ENCODE measurements at places on chromosomes 13 and 19.

DNA sequence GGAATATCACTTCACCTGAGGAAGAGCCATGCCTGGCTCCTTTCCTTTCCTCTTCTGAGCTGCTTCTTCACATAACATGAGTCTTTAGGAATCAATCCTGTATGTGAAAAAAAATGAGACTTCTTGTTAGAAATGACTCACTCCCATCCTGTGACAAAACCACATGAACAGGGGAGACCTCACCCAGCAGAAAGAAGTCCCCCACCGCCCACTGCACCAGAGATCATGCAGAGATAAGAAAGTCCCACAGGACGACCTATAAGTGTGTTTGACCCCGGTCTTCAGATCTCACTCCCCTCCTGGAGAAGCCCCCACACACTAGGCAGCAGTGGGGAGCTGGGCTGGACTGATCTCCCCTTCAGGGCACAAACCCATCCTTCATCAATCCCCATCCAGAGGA, 7.8 kb downstream of the ZNF600 start:
- DNase-seq, result peak; percentile 8

GRCh38 chr13:74194846-74195245, 60.6 kb upstream of the KLF12 start:
- DNase-seq, result no peak

DNA sequence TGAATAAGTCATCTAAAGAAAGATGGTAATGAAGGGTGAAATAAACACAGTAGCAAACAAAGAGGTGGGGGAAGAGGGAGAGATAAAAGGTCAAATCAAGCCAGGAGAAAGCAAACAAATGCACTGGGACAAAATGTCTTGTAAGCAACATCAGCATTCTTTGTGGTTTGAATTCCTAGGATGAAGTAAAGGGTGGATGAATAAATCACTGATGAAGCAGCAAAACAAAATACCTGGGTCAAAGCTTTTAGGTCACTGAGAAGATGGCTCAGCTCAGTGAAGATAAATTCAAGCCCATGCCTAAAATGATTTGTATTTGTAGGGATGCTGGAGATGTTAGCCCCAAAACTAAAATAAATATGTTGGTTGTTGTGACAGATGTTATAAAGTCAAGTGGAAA, 86.5 kb upstream of the FBXL3 start:
- DNase-seq, result no peak

DNA sequence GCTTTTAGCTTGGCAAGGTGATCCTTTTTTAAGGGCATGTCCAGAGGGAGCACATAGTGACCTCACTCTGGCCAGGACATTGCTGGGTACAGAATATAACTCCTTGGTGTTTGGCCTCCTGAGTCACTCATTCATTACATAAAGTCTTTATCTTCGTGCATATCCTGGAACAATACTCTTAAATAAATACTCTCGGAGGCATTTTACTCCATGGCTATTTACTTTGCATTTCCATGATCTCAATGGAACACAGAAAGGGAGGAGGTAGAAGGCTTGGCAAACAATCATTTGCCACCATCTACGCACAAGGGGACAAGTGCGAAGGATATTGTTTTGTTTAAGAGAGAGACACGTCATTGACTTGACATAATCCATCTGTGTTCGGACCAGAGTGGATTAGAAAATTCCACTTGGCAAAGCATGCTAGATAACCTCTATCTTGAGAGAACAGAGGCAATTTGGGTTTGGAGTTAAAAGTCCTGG, 210.0 kb downstream of the IRS2 start:
- DNase-seq, result no peak

- DNase-seq, result no peak
These were observed 560 bp downstream of the TMEM86B start for GRCh38 chr19:55228015-55228391.

- DNase-seq, result no peak
These were observed 145.6 kb downstream of the SHISA2 start for GRCh38 chr13:25906191-25906661.

- no peak for DNase-seq
These were observed 126.7 kb downstream of the FOXO1 start for GRCh38 chr13:40539576-40540327.

DNA sequence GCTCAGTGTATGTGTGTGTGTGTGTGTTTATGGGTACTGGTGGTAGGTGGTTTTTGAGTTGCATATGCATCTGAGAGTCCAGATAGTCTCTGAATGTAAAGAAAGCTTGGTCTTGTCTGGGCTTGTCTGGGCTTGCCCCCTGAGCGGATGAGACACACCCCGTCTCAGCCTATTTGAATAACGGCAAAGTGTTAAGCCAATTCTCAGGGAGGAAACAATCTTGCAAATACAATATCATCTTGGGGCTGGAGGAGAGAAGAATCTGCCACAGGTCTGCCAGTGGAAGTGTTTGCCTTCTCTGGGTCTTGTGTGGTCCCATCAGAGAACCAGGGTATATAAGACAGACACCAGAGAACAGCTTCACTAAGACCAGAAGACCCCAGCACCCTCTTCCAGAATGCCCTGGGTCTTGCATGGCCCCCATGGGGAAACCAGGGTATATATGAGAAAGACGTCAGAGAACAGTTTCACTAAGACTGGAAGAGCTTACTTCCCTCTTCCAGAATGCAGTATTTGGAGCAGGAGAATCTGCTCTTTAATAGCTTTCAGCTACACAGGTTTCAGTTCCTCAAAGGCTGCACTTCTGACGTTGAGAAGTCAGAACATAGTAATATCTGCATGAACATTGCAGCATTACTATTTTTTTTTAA, 13.3 kb downstream of the CD70 start:
- DNase-seq, result peak; percentile 31

- no peak for DNase-seq
These were observed 79.0 kb upstream of the SLC7A1 start for GRCh38 chr13:29674532-29674931.

DNA sequence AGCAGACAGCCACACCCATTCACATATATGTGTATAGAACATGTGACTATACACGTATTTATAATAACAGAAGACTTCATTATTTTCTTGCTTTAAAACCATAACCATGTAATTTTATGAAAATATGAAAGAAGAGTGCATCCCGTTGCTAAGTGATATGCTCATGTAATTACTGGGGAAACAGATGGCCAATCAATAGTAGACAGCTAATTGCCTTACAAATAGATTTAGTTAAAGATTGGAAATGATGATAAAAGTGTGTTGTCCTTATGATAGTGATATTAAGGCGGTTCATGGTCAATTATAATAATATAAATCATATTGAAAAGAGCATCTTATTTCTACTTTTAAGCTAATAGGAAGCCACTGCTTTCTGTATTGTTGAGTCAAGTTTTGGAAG, 95.9 kb downstream of the RFC3 start:
- no peak for DNase-seq

- DNase-seq, result no peak
These were observed 1206.0 kb downstream of the OLFM4 start for GRCh38 chr13:54234607-54235006.

DNA sequence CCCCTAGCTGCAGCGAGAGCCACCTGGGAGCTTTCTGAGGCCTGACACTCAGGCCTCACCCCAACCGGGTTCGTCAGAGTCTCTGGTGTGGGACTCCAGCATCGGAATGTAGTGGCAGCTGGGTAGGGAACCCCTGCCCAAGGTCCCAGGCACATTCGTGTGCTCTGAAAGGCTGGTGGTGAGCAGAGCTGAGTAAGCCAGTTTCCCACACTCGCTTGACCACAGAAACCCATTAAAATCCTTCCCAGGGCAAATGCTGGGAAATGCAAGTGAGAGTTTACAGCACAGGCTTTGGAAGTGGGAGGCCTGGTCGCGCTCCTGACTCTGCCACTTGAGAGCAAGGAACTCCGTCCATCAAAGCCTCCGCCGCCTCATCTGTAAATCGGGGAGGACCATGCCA, 4.2 kb downstream of the TRAPPC6A start:
- DNase-seq, result no peak

Data from OCI-M1 (cell line).